ENCODE measurements at places on chromosomes 12 and 14.

- DNase-seq: no peak
Observed at GRCh38 chr12:26991826-26992225, 22.4 kb downstream of the TM7SF3 start.

GRCh38 chr12:30753233-30753632 is 1.5 kb downstream of the CAPRIN2 start:
- DNase-seq: peak; percentile 9

- no peak for DNase-seq
Observed at GRCh38 chr12:118574288-118574687, 197.9 kb downstream of the SUDS3 start.

- DNase-seq: no peak
Observed at GRCh38 chr12:49225576-49226166, 36.8 kb upstream of the TUBA1A start.

DNA sequence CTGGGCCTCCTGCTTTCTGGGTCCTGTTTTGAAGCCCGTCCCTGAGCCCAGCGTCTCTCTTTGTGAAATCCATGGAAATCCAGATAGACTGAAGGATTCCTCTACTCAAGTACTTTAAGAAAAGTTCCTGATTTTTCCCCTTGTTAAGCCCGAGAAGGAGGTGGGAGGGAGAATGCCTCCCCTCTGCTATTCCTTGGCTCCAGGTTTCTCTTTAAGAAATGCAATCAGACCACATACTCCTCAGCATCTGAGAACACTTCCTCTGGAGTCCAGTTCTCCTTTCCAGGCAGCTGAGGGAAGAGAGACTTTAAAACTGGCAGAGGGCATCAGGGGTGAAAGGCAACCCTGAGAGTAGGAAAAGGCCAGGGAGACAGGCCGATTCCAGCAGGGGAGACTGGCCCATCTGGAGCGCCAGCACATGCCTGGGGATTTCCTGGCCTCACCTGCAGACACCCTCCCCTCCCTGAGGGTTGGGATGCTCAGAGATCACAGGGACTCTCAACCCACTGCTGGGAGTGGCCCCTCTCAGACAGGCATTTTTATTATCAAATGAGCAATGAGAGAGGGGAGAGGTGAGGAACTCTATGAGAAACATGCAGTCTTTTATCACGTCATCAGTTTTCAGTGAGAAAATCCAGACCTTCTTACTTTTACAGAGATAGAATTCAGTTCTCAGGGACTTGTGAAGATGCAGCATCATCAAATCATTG is 2.0 kb upstream of the EMP1 start:
- peak; percentile 91 for DNase-seq

- no peak for DNase-seq
Observed at GRCh38 chr12:98417266-98417665, 98.1 kb upstream of the TMPO start.

DNA sequence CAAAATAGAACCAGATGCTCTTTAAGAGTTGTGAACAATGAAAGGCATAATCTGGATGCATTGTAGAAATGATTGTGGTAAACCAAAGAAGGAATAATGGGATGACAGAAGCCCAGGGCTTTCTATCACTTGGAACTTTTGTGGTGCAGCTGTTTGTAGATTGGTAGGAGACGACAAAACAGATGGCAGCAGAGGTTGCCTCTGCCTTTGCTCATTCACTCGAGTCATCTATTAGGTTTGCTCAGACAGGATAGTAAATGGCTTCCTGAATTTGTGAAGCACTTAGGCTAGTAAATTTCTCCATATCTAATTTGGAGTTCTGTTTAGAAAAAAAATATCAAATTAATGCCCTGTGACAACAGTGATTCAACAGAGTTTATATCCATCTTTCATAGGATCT is 78.4 kb downstream of the FGD4 start:
- DNase-seq: no peak

DNA sequence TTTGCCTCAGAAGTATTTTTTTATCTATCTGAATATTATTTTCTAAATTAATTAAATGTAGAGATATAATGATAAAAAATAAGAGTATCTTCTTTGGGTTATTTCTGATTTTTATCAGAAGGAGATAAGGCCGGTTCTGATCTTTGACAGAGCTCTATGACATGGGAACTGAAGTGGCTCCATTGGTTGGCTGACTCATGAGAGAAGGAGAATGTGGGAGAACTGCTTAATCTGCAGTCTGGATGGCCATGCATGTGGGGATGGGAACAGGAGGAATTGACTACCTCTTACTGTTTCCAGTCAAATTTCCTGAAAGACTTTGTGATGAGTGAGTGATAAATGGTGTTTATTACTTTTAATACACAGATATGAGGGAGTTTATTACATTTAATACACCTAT is 155.8 kb upstream of the ATP2B1 start:
- DNase-seq: no peak

DNA sequence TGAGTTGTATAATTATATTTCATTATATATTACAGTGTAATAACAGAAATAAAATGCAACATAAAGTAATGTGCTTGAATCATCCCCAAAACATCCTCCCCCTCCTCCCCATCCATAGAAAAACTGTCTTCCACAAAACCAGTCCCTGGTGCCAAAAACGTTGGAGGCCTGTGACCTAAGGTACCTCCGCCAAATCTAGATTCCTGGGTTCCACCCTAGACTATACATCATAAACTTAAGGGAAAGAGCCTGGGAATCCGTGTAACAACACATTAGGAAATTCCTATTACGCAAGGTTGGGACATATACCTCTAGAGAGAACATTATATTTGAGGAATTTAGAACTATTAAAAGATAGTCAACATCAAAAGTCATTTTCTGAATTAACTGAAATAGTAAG is 38.0 kb downstream of the SPPL3 start:
- no peak for DNase-seq

DNA sequence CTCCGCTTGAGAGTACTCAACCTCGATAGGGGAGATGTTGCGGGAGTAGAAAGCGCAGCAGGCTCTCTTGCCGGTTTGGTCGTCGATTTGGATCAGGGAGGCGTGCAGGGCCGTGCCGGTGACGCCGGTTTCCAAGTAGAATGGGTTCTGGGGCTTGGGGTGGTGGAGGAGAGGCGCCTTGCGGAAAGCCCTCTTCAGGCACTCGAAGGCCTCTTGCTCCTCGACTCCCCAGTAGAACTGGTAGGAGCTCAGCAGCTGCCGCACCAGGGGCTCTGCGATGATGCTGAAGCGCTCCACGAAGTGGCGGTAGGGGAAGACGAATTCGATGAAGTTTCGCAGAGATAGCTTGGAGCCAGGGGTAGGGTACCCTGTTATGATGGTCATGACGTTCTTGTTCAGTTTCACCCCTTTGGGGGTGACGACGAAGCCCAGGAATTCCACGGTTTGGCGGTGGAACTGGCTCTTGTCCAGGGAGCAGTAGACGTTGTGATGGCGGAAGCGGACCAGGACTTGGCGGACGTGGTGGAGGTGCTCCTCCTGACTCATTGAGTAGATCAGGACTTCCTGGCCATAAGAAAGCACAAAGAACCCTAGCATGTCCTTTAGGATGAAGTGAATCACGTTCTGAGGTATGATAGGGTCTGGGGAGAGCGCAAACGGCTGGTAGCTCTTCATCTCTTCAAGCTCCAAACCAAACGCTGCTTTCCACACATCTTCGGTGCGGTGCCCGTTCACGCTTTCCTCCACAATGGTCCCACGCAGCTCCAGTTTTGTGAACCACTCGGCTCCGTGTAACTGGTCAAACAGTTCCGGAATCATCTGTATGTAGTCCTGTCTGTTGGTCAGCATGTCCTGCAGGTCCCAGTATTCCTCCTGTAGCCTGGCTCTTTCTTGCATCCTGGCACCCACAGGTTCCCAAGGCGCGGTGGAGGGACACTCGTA is 21.2 kb downstream of the RTL1 start:
- DNase-seq: no peak

- no peak for DNase-seq
Observed at GRCh38 chr12:24360057-24360456, 410.6 kb upstream of the SOX5 start.

- no peak for DNase-seq
Observed at GRCh38 chr14:87883750-87884149, 109.2 kb downstream of the GALC start.

GRCh38 chr12:74482115-74482514 is 55.5 kb upstream of the ATXN7L3B start:
- no peak for DNase-seq

DNA sequence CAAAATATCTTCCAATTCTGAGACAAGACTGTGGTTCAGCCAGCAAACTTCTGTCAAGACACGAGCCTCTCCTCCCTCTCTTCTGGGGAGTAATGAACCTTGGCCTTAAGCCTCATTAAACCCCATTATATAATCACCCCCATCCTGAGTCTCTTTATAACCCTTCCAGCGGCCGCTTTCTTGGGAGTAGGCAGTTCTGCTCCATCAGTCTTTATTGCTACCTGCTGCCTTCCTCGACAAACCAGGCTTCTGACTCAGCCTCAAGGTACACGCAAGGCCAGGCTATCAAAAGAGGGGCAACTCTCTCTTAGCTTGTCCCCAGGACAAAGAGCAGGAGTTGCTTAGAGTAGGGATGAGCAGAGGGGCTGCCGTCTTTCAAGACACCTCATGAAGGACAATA is 300.8 kb upstream of the NOS1 start:
- no peak for DNase-seq

- no peak for DNase-seq
Observed at GRCh38 chr14:25518364-25518763, 468.4 kb upstream of the STXBP6 start.

GRCh38 chr14:95597784-95598211 is 62.9 kb downstream of the GLRX5 start:
- DNase-seq: peak; percentile 11

DNA sequence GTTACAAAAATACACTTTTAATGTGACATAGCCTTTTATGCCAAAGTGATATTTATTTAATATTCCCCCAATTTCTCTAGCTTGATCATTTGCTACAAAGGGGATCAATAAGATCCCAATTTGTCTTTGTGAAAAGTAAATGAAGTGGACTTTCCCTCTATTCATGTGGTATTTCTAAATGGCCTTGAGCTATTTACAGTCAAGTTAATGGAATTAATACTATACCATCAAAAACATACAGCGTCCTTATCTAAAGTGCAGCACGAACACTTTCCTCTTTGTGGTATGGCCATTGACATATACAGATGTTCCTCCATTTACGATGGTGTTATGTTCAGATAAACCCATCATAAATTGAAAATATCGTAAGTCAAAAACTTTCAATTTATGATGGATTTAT is 23.2 kb downstream of the CFL2 start:
- no peak for DNase-seq

GRCh38 chr12:52245259-52245961 is 12.4 kb downstream of the KRT7 start:
- DNase-seq: no peak

DNA sequence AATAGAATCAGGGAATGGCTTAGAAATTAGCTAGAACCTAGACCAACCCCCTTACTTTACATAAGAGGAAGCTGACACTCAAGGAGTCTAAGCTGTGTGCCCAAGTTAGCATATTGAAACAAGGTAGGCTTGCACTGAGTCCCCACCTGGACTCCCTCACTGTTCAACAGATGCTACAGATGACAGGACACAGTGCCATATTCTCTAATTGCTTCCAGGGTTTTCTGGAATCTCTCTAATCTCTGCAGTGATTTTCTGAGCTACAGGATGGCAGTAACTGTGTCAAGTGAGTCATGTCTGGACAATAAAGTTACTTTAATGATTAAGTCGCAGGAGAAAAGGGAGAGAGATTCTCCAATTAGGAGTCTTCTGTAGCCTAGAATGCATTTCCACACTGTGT is 35.8 kb downstream of the AKAP6 start:
- no peak for DNase-seq

DNA sequence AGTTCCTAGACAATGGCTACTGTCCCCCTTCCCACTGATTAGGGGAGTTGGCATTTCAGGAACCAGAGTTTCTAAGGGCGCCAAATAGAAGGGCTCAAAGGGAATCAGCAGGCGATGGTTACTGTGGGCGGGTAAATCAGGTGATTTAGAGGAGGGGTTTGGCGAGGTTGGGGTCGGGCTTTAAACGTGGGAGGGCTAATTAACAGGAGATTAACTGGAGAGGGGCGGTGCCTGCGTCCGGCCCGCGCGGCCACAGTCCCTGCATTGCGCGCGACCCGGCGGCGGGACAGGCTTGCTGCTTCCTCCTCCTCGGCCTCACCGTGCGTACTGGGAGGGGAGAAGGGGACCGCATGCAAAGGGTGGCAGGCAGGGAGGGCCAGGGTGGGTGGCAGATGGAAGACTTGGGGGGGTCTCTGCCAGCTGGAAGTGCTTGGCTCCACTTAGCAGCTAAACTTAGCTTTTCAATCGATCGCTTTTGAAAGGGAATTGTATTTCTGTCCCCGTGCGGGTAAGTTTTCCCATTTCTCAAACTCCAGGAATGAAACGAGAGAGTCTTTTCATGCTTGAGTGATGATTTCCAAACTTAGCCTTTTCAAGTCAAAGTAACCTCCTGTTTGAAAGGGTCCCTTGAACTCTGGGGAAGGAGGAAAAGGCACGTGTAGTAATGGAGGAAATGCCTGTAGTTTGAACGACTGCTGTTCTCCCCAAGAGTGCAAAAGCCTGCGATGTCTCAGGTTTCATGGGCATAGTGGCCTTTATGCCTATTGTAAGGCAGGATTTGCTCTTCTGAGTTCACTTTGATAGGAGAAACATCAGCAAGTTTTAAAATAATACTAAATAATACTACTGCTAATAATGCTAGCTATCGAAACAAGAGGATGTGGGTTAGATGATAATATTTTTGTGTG is at the start of gene MGST1:
Gene MGST1 (plus strand): TSS at position 255 of the 908 bp plus-strand sequence. CDS start 6,608 bp downstream, outside the sequence.
- DNase-seq: peak; percentile 43

DNA sequence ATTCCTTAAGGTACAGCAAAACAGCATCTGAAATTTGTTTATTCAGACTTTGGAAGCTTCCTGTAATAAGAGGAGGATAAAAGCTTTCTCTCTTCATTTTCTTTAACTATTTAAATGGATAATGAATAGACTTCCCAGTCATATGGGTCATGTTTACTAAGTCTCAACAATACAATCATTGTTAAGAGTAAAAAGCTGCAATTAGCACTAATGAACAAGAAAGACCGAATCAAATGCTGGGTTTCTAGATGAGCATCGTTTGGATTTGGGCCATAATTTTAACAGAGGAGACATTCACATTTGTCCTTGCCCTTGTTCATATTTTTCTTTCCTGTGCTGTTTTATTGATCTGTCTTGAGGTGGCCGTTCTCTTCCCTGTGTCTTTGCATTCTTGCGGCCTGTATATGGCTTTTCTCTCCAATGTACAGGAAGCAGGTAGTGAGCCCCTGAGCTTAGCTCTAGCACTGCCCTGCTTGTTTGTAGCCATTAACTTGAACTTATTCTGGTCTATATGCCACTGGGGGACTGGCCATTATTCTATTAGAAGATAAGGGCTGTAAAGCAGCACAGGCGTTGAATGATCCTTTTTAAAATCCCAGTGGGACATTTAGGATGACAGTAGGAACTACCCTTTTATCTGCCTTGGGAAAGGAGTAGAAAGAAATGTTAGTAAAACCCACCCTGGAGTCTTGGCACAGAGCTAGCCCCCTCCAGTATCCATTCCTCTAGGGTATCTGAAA is 34.6 kb downstream of the ABHD12B start:
- DNase-seq: no peak

DNA sequence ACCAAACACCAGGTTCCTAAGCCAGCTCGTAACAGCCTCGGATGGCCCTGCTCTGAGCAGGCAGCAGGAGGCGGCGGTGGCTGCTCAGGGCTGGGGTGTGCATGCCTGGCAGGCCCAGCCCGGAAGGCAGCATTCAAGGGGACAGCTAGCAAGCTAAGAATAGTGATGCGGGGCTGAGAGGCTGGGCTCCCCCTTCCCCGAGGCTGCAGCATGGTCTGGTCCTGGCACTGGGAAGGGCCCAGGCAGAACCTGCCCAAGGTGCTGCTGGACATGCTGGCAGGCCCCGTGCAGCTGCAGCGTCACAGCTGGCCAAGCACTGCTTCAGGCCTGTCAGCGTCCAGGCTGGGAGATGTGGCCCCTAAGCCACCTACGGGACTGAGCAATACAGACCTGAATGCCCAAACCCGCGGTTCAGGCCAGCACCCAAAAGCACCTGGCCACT is 26.4 kb upstream of the NUDT14 start:
- no peak for DNase-seq

Measured in foreskin keratinocyte (primary cell).